ENCODE measurements at places on chromosomes 1 and 21.

GRCh38 chr1:41418857-41419583 is 57.8 kb downstream of the FOXO6 start:
- peak; percentile 19 for DNase-seq

- no peak for DNase-seq
Observed at GRCh38 chr1:26293911-26294463, 12.4 kb downstream of the UBXN11 start.

- no peak for DNase-seq
Observed at GRCh38 chr1:179820226-179820970, 57.2 kb downstream of the TOR1AIP2 start.

GRCh38 chr1:214136324-214136919 is 144.5 kb upstream of the SMYD2 start:
- no peak for DNase-seq

DNA sequence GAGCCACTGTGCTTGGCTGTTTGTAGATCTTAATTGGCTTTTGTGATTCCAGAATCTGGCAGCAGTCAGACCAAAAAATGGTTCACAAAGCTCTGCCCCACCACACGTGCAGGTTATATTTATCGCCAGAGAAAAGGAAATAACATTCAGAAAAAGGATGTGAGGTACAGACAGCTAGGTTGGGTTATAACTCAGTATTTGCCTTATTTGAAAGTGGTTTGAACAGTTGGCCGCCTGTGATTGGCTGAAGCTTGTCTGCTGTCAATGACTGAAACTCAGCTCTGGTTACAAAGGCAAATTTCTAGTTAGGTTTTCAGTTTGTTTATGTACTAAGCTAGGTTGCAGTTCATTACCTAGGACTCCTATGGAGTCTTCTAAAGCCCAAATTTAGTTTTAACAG is 9.6 kb downstream of the SH3BGR start:
- DNase-seq, result no peak

DNA sequence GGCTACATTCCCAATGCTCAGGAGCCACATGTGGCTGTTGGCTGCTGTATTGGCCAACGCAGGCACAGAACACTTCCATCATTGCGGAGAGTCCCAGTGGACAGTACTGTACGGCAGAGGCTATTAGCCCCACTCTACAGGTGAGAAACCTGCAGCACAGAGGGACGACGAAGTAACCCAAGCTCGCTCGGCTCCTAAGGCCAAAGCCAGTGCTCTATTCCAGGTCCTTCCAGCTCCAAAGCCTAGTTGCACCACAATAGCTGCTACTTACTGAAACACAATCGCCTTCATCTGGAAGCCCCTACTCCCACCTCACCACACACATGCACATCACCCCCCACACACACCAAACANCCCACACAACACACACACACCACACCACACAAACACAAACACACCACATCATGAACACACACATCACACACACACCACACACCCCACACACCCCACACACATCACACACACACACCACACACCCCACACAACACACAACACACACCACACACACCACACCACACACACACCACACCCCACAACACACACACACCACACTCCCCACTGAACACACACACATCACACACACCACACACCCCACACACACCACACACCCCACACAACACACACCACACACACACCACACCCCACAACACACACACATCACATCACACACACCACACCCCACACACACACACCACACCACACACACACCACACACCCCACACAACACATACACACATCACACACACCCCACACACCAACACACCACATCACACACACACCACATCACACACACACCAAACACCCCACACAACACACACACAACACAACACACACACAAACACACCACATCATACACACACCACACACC is 3.2 kb downstream of the LYPD8 start:
- DNase-seq, result no peak

- no peak for DNase-seq
Observed at GRCh38 chr1:107318932-107319331, 178.1 kb downstream of the NTNG1 start.

GRCh38 chr1:246949956-246950355 is 18.2 kb upstream of the AHCTF1 start:
- no peak for DNase-seq

DNA sequence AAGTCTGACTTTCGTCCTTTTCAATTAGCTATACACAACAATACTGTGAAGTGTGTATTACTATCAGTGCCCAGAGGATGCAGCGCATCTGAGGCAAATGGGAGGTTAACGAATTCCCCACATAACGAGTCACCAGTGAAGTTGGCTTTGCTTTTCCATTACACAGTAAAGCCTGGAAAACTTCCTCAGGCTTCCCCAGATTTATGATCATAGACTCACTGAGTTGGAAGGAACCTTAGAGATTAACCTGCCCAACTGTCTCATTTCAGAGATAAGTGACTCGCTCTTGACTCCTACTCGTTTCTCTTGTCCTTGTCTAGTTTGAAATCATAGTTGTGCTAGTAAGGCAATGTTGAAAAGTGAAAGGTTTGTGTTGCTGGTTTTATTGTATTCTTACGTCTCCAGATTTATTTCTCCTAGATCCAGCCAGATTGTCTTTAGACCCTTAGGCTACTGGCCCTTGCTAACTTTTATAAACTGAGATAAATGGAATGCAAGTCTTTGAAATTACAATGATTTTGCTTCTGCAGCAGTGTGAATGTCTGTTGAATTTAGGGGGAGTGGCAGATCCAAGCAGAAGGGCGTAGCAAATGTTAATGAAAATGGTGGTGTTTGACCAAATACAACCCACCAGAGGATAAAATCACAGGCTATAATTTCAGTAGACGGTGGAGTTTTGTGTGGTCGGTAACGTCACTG is 17.3 kb downstream of the S1PR1 start:
- DNase-seq, result no peak

DNA sequence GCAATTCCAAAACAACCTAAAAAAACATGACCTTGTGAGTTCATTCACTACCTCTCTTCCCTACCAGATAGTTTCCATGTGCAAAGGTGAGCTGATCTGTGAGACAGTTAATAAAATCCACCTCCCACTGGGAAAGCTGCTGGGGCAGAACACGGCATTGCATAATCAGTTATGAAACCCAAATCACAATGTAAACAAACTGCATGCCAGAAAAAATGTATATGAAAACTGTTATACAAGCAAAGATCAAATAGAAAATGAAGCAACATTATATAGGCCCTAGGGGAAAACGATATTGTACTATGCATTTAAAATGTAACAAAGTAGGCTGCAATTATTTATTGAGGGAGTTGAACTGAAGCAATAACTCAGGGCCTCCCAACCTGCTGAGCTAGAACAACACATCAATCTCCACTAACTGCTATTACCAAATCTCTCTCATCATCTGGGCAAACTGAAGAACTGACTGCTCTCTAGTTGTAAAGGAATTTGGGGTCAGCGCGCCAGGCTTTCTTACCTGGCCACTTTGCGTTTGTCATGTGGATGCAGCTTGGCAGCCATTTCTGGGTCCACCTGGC is 31.0 kb downstream of the TRIT1 start:
- DNase-seq, result peak; percentile 62

- DNase-seq, result no peak
Observed at GRCh38 chr1:214847071-214847810, 235.3 kb upstream of the KCNK2 start.

DNA sequence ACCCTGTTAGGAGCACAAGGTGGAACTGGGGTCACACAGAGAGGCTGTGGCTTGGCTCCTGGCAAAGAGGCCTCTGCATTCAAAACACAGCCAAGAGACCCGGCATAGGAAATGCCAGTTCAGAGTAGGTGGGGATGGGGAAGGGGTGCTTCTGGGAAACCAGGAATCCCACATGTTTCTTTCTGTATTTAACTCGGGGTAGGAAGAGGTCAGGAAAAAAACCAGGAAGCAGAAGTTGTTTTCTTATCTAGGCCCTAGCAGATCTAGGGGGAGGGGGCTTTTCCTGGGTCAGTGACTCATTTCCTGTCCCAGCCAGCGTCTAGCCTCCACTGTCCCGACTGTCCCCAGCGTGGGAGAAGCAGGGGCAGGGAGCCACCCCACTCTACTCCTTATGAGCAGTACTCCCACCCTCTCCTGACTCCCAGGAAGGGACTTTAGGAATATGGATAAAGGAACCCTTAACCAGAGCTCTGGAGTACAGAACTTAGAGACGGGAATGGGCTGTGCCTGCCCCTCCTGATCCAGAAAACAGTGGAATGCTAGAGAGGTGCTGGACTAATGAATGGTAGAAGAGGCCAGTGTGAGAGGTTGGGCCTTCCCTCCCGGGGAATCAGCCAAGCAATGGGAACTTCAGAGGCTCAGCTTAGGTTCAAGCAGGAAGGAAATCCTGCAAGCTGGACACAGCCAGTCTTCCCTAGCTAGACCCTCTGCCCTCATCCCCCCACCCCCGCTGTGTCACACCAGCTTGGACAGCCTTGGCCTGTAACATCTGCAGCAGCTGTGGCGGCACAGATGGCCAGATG is 5.7 kb downstream of the FHL3 start:
- no peak for DNase-seq

- DNase-seq, result peak; percentile 73
Observed at GRCh38 chr1:38097284-38097898, 50.8 kb upstream of the POU3F1 start.

DNA sequence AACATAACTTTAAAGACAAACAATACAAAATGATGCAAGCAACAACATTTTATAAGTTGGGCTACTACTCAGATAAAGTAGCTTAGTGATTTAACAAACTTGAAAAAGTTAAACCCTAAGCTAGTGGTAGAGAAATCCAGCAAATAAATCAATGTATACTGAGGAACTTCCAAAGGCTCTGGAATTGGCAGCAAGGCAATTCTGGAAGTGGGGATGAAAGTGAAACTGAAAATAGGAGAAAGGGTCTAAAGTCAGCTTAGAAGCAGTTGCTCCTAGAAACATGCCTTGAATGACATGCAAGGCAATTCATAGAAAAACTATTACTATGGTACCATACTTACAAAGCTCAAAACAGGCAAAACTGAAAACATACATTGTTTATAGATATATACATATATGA is 90.0 kb upstream of the CAMK1G start:
- DNase-seq, result no peak

DNA sequence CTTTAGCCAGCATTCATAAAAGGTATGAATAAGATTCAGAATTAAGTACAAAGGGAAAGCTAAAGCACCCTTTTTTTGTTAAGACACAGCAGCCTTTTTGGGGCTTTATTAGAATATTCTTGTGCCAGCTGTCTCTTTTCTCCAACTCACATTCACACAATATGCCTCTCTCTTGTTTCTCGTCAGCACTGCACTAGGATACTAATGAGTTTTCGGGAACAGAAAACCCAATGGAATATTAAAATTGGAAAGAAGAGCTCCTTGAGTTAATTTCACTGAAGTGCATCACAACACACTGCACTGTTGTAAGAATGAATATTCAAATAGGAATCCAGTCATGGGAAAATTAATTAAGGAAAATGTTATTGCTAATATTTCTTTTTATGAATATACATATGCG is 410.4 kb upstream of the BEND5 start:
- DNase-seq, result no peak

DNA sequence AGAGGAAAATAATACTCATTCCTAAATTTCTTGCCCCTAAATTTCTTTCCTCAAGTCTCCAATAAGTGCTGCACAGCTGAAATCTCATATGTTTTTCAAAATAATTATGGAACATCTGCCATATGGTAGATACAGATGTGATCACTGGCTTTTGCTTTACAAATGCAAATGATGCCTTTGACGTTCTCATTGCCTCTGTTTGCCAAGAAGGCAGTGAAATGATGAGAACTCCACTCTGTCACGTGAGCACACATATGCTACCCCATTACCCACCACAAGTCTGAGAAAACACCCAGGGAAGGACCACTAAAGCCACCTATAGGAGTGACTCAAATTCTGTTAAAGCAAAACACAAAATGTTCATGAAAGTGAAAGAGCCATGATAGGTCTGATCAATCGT is 43.9 kb downstream of the DSCAM start:
- DNase-seq, result no peak

- DNase-seq, result no peak
Observed at GRCh38 chr1:182380199-182380598, 11.4 kb downstream of the GLUL start.

GRCh38 chr1:65911679-65912078 is 119.0 kb downstream of the PDE4B start:
- no peak for DNase-seq

DNA sequence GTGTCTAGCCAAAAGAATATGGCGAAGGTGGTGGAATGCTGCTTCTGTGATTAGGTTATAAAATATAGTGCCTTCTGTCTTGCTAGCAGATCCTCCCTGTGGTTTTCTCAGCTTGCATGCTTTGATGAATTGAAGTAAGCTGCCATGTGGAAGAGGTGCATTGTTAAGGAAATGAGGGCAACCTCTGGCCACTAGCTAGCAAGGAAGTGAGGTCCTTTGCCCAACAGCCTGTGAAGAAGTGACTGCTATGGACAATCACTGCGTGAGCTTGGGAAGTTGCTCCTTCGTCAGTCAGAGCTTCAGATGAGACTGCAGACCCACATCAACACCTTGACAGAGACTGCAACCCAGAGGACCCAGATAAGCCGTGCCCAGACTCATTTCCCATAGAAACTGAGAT is 109.4 kb downstream of the GIPC2 start:
- DNase-seq, result no peak

DNA sequence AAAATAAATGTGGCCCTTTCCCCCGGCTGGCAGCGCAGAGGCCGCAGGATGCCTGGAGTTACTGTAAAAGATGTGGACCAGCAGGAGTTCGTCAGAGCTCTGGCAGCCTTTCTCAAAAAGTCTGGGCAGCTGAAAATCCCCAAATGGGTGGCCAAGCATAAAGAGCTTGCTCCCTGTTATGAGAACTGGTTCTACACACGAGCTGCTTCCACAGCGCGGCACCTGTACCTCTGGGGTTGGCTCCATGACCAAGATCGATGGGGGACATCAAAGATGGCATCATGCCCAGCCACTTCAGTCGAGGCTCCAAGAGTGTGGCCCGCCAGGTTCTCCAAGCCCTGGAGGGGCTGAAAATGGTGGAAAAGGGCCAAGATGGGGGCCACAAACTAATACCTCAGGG is 95.9 kb downstream of the LRIG2 start:
- no peak for DNase-seq

- no peak for DNase-seq
Observed at GRCh38 chr1:184395370-184395769, 8.5 kb downstream of the C1orf21 start.

DNA sequence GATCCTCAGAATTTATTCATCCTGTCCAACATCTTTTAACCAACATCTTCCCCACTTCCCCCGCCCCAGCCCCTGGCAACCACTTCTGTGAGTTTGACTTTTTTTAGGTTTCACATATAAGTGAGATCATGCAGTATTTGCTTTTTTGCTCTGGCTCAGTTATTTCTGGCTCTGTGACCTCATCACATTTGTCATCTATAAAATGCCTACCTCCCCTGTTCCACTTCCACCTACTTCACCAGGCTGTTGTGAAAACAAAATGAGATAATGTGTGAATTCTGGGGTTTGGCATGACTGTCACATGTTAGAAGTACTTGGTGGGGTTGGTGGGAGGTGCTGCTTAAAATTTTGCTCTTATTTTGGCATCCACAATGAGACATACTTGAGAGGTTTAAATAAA is 18.4 kb downstream of the HHAT start:
- DNase-seq, result no peak

GRCh38 chr1:231666937-231667608 is 40.5 kb downstream of the DISC1 start:
- no peak for DNase-seq

GRCh38 chr21:38821248-38821647 is 15.5 kb downstream of the ETS2 start:
- no peak for DNase-seq

- no peak for DNase-seq
Observed at GRCh38 chr21:45855248-45855811, 126.2 kb upstream of the COL6A1 start.
